ENCODE measurements at places on chromosomes 2 and 18.

GRCh38 chr2:109164739-109165221, 35.8 kb downstream of the SH3RF3 start:
- H3K27ac ChIP-seq: no peak overlapping the region
- H3K36me3 ChIP-seq: no peaks in the 10 kb centered on the region
- peaks cover 7% of the 10 kb centered on the region for H3K27me3 ChIP-seq
- H3K4me1 ChIP-seq: peaks cover 6% of the 10 kb centered on the region
- no peak for DNase-seq

- H3K27me3 ChIP-seq: no peaks in the 10 kb centered on the region
- peaks cover 5% of the 10 kb centered on the region for H3K36me3 ChIP-seq
- DNase-seq: no peak
- no peak overlapping the region for H3K4me3 ChIP-seq
Measured at GRCh38 chr2:190677255-190677654, 28.4 kb downstream of the NAB1 start.

DNA sequence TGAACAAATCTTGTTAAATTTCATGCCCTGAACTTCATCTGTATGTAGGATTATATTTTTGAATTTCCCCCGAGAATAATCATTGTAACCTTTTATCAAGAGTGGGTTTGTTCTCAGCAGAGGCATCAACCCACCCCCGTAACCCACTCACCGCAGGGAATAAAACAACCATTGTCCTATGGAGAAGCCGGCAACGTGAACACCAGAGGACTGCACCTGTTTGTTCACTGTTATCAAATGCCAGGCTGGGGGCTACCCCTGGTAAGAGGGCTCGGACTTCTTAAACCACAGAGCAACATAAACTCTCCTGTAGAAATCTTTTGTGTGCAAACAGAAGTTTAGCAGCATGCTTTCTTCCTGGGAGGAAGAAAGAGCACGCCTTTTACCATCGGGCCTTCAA, 610.4 kb downstream of the ERBB4 start:
- H3K4me3 ChIP-seq: peak overlapping the region; percentile 6
- H3K27ac ChIP-seq: no peak overlapping the region
- peaks cover 33% of the 10 kb centered on the region for H3K27me3 ChIP-seq
- peaks cover 30% of the 10 kb centered on the region for H3K4me1 ChIP-seq
- no peaks in the 10 kb centered on the region for H3K36me3 ChIP-seq

DNA sequence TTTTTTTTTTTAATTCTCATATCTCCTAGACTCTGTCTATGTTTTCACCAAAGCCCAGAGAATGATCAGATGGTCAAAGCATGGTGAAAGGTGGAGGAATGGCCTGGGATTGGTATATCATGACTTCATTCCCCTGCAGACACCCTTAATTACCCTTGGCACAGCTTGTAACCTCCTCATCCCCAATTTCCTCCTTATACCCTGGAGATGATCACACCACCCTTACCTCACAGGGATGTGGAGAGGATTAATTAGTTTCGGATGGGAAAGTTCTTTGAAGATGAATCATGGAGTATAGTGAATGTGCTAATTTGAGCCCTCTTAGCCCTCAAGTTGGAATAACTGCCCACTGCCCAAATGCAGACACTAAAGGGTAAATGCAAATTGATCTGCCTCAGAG, 138.0 kb upstream of the LYPD6 start:
- H3K27me3 ChIP-seq: no peaks in the 10 kb centered on the region
- H3K4me1 ChIP-seq: no peaks in the 10 kb centered on the region
- no peak overlapping the region for H3K4me3 ChIP-seq
- H3K27ac ChIP-seq: no peak overlapping the region
- H3K36me3 ChIP-seq: no peaks in the 10 kb centered on the region

GRCh38 chr2:151423760-151424159, 14.1 kb downstream of the RIF1 start:
- no peaks in the 10 kb centered on the region for H3K27me3 ChIP-seq
- no peak for DNase-seq

DNA sequence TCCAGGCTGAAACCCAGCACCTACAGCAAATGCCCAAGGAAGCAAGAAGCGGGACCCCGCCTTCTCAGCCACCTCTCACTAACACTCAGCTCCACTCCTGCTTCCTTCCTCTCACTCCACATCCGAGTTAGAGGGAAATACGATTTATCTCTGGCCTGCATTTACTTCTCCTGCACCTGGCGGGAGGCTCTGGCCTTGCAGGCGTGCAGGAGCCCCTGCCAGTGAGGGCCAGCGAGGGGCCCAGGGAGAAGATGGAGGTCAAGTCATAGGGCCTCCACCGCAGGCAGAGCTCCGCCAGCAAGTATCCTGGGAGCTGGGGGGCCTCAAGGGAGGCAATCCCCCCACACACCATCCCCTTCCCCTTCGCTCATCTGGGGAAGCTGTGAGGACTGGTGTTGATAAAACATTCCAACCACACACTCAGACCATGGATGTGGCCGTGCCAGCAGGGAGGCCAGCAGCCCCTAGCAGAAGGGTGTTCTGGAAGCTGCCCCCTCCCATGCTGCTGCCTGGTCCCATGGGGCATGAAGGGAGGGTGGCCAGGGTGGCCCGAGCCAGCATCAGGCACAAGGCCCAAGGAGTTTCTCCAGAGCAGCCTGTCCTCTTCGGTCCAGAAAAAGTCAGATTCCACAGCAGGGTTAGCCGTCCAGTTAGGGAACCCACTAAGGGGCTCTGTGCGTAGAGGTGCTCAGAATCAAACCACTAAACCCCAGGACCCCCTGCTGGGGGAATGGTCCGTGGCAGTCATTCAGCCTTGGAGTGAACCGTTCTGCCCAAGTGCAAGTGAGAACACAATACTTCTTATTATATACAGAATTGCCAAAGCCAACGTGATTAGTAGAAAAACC, 91.2 kb downstream of the HDAC4 start:
- DNase-seq: no peak
- peaks cover 8% of the 10 kb centered on the region for H3K36me3 ChIP-seq
- H3K27me3 ChIP-seq: no peaks in the 10 kb centered on the region
- no peak overlapping the region for H3K4me3 ChIP-seq

DNA sequence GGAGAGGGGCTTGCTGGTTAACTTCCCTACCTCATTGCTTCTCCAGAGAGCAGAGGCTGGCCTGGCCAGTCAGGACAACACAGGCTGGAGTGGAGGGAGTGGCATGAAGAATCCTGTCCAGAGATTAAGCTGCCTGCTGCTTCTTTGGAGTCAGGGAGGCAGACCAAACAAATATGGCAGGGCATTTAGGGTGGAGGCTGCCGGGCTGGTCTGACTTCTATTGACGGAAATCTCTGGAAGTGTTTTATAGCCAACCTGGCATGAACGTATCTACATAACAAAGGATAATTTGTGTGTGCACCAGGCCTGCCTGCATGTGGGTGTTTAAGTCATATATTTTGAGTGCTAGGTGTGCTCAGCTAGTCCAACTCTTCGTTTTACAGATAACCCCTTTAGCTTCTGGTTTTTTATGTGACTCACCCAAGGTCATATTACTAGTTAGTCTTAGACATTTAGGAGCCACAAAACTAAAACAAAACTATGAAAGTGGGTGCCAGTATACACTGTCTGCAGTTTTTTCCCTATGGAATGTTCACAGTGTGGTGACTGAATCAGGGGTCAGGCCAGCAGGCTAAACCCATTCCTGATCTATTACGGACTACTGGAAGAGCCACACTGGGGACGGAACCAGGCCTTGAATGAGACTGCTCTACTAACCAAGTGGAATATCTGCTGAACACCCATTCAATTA, 5.5 kb downstream of the NPC1 start:
- no peaks in the 10 kb centered on the region for H3K27me3 ChIP-seq
- peaks cover 13% of the 10 kb centered on the region for H3K36me3 ChIP-seq
- no peak for DNase-seq
- no peak overlapping the region for H3K4me3 ChIP-seq
- H3K27ac ChIP-seq: peak overlapping the region; percentile 57
- H3K4me1 ChIP-seq: peaks cover 73% of the 10 kb centered on the region

GRCh38 chr2:230542751-230543150, 126.8 kb downstream of the SP100 start:
- H3K4me1 ChIP-seq: no peaks in the 10 kb centered on the region
- no peaks in the 10 kb centered on the region for H3K36me3 ChIP-seq

GRCh38 chr2:27262379-27263286, at the start of gene SLC30A3:
SLC30A3 (minus strand) TSS chr2:27263047; CDS start chr2:27262906, 141 bp downstream.
- H3K36me3 ChIP-seq: peaks cover 3% of the 10 kb centered on the region
- peaks cover 38% of the 10 kb centered on the region for H3K27me3 ChIP-seq

DNA sequence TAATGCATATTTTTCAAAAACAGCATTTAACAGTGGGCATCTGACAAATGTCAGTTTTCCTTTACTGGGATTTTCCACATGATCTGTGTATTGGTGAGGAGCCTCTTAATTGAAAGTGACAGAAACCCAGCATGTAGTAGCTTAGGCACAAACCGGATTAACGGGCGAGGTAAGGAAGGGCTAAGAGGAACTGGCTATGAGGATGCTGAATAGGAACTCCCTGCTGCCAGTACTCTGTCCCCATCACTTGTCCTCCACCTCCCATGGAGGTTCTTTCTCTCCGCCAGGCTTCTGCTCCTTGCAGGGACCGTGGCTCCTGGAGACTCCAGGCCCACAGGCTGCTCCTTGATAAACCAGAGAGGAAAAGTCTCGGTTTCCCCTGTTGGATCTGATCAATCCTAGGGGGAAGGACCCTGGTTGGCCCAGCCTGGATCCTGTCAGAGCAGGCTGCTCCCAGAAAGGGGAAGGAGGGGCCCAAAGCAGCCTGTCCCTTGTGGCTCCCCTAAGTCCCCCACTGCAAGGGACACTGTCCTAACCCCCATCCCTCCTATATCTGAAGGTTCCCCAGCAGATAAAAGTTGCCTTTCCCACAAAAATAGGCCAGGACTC, 10.3 kb downstream of the TEX44 start:
- H3K4me3 ChIP-seq: peak overlapping the region; percentile 34
- no peaks in the 10 kb centered on the region for H3K27me3 ChIP-seq
- peaks cover 39% of the 10 kb centered on the region for H3K4me1 ChIP-seq
- no peak for DNase-seq
- H3K36me3 ChIP-seq: no peaks in the 10 kb centered on the region
